ENCODE measurements at places on chromosomes 7 and 10. TPM values are rescaled to one million over a fixed set of nuclear protein-coding genes. Genes with fewer than 3 reads are reported as not detected.

Gene GALNT17
- total RNA-seq: 0.11 TPM

Gene PRR15
- total RNA-seq: not detected

Gene TEX47
- total RNA-seq: not detected

Gene MYOZ1
- total RNA-seq: not detected

Gene PBLD
- 2.2 TPM for total RNA-seq

Gene ACSM6
- total RNA-seq: not detected

Gene DPYSL4
- total RNA-seq: not detected

Gene C10orf88
- 7.8 TPM for total RNA-seq

Gene C10orf62
- total RNA-seq: not detected

Gene DGKI
- not detected for total RNA-seq

Gene CCDC71L
- total RNA-seq: 108 TPM

Gene STEAP1
- total RNA-seq: 3.5 TPM

Gene TRDMT1
- 10.2 TPM for total RNA-seq

Gene OR2A1
- total RNA-seq: not detected

Gene NYAP1
- total RNA-seq: 0.82 TPM

Gene SORBS1
- 6.2 TPM for total RNA-seq

Gene MORN4
- 12.1 TPM for total RNA-seq

Gene LIPN
- not detected for total RNA-seq

Gene CUL2
- total RNA-seq: 41.6 TPM

Gene RAB18
- total RNA-seq: 37.4 TPM

Gene TRPV5
- not detected for total RNA-seq

Gene AFAP1L2
- 0.07 TPM for total RNA-seq

Gene NOBOX
- not detected for total RNA-seq

Gene SDK1
- 0.16 TPM for total RNA-seq

Gene JAKMIP3
- not detected for total RNA-seq

Gene OR6B1
- not detected for total RNA-seq

Gene PAX4
- not detected for total RNA-seq

Gene STAM
- total RNA-seq: 26.7 TPM

Gene PPP1R3A
- 0.07 TPM for total RNA-seq

Gene EGFR
- 0.18 TPM for total RNA-seq

Gene MYO3A
- total RNA-seq: not detected

Gene HTR5A
- total RNA-seq: not detected

Gene KIAA1217
- 0.20 TPM for total RNA-seq

Gene ADRA2A
- total RNA-seq: not detected

Gene OR9A2
- not detected for total RNA-seq

Gene PDGFA
- total RNA-seq: 10.2 TPM

Data from K562 (cell line).